ENCODE measurements at places on chromosomes 12 and 14.
A peak's percentile ranks its signal among the peaks of the same experiment; 100 is the strongest.

DNA sequence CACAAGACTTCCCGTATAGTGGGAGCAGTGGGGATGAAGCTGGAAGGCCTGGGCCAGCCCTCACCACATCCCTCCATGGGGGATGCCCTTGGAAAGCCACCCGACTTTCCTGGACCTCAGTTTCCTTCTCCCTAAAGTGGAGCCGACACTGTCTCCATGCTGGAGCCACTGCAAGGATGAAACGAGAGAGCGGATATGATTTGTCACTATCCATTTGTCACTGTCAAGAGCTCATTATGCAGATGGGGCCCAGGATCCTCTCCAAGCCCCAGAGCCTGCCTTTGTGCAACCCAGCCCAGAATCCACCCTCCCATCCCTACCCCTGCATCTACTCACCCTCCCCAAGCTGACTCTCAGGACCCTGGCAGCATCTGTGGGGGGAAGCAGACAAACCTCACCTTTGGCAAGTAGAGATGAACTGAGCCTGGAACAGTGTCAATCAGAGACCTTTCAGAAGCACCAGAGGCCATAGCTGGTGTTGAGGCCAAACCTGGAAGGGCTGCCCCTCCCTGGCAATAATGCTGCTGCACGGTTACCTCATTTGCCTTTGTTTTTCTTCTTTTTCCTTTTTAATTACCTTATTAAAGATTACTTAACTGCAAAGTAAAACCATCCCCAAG lies 287.7 kb upstream of the RTL1 start:
- no peak for DNase-seq

GRCh38 chr14:91841065-91841464 lies 26.3 kb downstream of the TC2N start:
- no peak for DNase-seq

- no peak for DNase-seq
These were observed 28.3 kb downstream of the ADIPOR2 start for GRCh38 chr12:1719139-1719538.

GRCh38 chr14:61544448-61545330 lies 150.6 kb upstream of the HIF1A start:
- DNase-seq, result no peak

DNA sequence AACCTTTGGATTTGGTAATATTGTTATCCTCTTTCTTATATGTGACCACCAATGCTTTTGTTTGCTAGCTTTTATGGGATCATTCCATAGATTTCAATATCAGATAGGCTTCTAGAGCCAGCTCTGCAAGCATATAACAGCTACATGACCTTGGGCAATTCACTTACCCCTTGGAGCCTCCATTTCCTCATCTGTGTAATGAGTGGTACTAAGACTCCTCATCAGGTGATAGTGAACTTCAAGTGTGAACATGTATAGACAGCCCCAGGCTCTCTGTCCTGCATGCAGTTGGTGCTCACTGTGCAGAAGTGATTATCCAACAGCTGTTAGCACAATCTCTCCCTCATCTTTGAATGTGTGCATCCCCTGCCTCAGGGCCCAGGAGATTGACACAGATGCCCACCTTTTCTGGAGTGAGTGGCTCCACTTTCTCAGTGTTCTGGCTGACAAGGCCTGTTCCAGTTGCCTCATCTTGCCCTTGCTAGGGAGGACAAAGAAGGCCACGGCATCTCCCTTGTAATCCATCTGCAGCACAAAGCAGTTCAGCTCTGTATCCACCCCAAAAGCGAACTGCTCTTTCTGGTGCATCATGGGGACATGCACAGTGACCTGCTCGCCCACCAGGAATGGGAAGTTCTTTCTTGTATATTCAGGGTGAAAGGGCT lies 9.2 kb downstream of the SERPINA9 start:
- no peak for DNase-seq

DNA sequence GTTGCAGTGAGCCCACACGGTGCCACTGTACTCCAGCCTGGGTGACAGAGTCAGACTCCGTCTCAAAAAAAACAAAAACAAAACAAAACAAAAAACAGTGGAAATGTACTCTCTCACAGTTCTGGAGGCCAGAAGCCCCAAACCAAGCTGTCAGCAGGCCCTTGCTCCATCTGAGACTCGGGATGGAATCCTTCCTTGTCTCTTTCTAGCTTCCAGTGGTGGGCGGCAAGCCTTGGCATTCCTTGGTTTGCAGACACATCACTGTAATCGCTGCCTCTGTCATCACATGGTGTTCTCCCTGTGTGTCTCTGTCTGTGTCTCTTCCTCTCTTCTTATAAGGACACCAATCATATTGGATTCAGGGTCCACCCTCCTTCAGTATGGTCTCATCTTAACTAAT lies 6.4 kb downstream of the TNS2 start:
- no peak for DNase-seq

GRCh38 chr14:51513281-51513680 lies 138.4 kb upstream of the FRMD6 start:
- no peak for DNase-seq

GRCh38 chr14:104306450-104307040 lies 168.2 kb downstream of the KIF26A start:
- no peak for DNase-seq

DNA sequence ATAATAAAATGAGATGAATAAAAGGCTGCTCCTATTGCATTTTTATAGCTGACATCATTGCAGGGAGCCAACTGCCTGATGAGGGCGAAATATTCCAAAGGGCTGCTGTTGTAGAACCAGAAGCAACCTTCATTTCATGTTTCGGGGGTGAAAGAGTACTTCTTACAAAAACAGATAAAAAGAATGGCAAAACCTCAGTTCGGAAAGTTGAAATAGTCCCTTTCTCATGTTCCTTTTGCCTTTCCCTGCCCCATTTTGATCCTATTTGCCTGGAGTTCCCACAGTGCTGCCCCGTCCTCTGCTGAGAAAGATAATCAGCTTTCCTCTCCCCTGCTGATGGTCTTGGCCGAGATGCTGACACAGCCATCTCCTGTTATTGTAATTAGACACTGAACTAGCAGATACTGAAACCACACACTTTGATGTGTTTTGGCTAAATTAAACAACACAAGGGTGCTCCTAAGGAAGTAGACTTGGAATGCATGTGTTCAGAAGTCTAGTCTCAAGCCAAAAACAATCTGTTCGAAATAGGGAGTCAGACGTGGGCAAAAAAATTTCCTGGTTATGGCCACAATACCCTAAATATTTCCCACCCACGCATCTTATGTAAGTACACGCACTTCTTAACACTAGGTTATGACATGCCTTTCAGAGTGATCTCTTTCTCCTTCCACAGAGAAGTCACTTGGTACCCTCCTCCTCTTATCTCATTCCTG lies 117.2 kb downstream of the PPM1H start:
- peak; percentile 78 for DNase-seq

DNA sequence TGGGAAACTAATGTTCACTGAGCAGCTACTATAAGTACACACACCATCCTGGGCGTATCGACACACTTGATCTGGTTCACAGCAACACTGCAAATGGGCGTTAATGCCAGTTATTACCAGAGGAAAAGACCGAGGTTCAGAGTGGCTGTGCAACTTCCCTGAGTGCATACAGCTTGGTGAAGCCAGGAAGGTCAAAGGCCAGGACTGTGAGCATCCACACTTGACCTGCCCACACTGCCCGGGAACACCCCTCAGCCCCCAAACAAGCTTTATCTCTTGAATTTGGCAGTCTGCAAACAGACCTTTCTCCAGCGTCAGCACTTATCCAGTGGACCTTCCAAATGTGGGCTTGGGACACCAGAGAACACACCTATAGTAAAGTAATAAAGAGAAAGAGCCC lies 312.6 kb downstream of the BCL11B start:
- DNase-seq, result no peak

Data from hippocampal formation (tissue), 2 donors.